ENCODE measurements at places on chromosomes 11 and 22.

- DNase-seq = no peak
Measured at GRCh38 chr11:126805870-126806269, 194.7 kb downstream of the KIRREL3 start.

- no peak for DNase-seq
Measured at GRCh38 chr11:30458541-30458940, 127.6 kb downstream of the MPPED2 start.

GRCh38 chr11:57323167-57323854, 1.4 kb downstream of the TNKS1BP1 start:
- no peak for DNase-seq

GRCh38 chr11:97815667-97816066, 1205.1 kb upstream of the CNTN5 start:
- no peak for DNase-seq

- no peak for DNase-seq
Measured at GRCh38 chr11:82845356-82846353, 54.6 kb downstream of the PRCP start.
